Activated naive CD8-positive, alpha-beta T cell treated with anti-CD3 and anti-CD28 coated beads, Interleukin-2, amount 10 ng/mL, durations not matched to agents 7 days and 5 days (primary cell): ENCODE measurements at places on chromosomes 3 and 15. TPM values are rescaled to one million over a fixed set of nuclear protein-coding genes. Genes with fewer than 3 reads are reported as not detected.

Gene GP9
- total RNA-seq: not detected

- no peak for DNase-seq
Observed at GRCh38 chr3:150061288-150062024, 90.8 kb upstream of the PFN2 start.

Gene SLC15A2
- total RNA-seq: 3.7 TPM

GRCh38 chr3:31432897-31433678 lies 99.6 kb upstream of the STT3B start:
- no peak for DNase-seq

GRCh38 chr3:182954553-182955235 lies 25.6 kb downstream of the DCUN1D1 start:
- no peak for DNase-seq

Gene CHRNA5
- total RNA-seq: 2.2 TPM

GRCh38 chr15:33860754-33861153 lies 107.5 kb upstream of the CHRM5 start:
- DNase-seq: no peak

- DNase-seq: no peak
Observed at GRCh38 chr3:181844211-181844610, 132.5 kb downstream of the SOX2 start.

- no peak for DNase-seq
Observed at GRCh38 chr15:84824260-84825007, 7.3 kb downstream of the ALPK3 start.

Gene ARL14
- total RNA-seq: not detected

Gene LRRK1
- 0.48 TPM for total RNA-seq

Gene P3H2
- not detected for total RNA-seq
